ENCODE measurements at places on chromosomes 5 and 9. TPM values are rescaled to one million over a fixed set of nuclear protein-coding genes. Genes with fewer than 3 reads are reported as not detected.
A peak's percentile ranks its signal among the peaks of the same experiment; 100 is the strongest.

DNA sequence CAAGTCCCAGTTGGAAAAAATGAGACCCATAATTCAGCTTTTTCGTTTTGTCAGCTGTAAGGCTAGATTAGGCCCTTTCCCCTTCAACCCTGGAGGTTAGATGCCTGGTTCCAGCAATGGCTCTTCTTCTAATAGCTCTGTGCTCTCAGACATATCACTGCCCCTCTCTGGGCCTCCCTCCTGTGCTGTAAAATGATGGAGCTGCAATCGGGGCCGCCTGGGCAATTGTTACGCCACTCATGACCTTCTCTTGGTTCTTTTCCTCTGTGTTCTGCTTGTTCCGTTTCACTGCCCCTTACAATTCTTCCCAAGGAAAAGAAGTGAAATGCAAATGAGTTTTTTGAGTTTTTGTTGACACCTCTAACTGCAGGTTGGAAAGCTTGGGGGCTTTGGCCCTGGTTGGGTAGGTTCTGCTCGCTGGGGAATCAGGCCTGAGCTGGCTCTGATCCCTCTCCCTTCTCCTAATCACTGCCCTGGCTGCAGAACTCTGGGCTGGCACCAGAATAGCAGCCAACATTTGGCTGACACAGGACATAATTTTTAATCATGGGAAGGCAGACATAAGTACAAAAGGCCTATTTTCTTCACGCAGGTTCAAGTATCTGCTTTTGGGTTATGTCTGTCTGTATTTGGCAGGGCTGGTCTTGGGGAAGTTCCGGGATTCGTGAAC is 110.9 kb downstream of the FOXD1 start:
- DNase-seq, result no peak

DNA sequence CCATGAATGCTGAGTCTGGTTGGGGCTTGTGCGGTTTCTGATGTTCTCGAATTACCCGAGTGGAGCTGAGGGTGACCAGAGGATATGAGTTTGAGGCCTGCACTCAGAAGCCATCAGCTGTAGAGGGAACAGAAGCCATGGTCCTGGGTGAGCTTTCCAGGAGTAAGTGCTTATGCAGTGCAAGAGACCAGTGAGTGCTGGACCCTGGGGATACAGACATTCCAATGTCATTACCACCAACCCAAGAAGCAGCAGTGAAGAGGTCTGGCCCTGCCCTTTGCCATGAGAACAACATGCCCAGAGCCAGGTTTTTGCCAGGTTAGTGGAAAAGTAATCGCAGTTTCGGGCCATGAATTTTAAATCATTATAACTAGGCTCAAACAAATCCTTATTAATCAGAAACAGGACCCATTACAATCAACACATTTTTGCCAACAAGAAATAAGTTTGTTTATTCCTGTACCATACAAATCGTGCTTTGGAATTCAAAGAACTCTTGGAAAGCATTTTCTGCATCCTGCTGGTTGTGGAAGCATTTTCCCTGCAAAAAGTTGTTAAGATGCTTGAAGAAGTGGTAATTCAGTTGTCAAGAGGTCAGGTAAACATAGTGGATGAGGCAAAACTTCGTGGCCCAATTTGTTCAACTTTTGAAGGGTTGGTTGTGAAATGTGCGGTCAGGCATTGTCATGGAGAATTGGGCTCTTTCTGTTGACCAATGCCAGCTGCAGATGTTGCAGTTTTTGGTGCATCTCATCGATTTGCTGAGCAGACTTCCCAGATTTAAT is 154.6 kb downstream of the SYK start:
- no peak for DNase-seq

GRCh38 chr5:169997798-169998197 is 17.5 kb upstream of the INSYN2B start:
- DNase-seq, result no peak

DNA sequence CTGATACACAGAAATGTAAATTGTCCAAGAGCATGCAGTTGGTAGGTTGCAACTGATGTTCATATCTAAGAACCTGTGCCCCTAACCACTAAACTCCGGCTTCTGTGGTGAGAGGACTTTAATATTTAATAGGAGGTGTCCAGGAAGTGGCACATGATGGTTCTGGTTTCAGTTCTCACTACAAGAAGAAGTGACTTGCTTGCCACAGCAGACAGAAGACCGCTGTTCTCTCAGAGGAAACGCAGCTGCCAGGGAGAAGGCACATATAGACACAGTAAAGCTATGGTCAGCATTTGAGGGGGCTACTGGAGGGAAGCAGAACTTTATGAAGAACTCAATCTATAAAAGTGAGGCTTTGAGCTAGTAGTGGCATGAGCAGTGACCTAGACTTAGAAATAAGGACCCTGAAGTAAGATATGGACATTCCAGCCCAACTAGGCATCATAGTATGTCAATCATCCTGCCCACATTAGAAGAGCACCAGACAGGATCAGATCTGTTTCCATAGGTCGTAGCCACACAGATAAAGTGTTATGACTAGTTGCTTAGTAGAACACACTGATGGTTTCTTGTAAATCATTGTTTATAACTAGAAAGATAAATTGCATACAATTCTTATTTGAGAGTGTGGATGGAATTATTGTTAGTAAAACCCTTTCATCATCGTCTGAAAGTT is 36.4 kb upstream of the DAB2 start:
- peak; percentile 18 for DNase-seq

Gene BAAT
- total RNA-seq, result 117 TPM

Gene NTNG2
- total RNA-seq, result 3.5 TPM

Measured in mucosa of gallbladder (tissue), 1 donor.